ENCODE measurements at places on chromosomes 2 and 18.

DNA sequence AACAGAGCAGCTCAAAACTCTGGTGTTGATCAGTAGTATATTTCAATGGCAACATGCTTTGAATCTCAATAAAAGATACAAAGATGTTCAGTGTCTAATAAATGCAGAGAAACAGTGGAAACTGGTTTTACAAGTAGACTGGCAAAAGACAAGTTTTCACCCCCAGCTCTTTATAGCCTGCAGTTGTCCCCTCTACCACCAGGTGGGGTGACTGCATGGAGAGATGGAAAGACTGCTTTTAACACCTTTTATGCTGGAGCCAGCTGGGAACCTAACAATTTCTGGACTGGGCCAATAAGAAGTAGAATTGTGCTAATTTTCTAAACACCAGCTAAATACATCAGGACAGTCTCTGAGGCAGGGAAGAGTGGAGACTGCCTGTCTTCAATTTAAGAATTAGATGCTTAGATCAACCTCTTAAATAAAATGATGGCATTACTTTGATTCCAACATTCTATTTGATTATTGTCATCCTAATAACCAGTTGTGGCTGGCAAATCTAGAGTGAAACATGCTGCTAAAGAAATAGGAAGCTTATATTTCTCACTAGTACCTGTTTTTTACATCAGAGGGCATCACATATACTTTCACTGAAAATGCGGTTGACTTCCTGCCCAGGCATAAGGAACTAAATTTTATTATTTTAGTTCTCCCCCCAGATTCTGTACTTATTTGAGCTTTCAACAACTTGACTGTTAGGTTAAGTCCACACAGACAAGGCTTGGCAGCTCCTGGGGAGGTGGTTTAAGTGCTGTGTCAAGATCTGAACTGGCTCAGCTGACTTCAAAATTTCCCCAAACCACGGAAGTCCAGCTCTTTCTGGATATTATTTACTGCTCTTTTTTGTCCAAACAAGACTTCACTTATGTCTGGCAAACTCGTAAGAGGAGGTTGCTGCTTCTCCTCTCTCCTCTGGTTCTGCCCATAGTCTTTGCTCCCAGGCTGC, 140.5 kb downstream of the TPGS2 start:
- DNase-seq: peak; percentile 92

GRCh38 chr2:48569433-48569832, 39.5 kb downstream of the STON1 start:
- no peak for DNase-seq

DNA sequence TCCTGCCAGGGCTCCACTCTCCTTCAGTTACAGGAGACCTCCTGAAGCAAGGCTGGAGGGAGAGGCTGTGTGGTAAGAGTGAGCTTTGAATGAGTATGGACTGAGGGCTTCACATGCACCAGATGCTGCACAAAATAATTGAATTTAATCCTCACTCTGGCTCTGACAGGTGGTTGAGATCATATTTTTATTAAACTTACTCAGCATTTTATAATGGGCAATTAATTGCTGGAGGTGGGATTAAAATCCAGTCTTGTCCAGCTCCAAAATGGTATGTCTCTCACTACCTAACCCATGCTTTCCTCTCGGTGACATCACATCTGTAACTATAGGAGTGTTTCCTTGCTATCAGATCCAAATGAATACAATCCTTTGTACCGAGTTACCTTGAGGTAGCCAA, 66.2 kb upstream of the AQP4 start:
- no peak for DNase-seq

GRCh38 chr2:15890124-15890754, 50.1 kb upstream of the MYCN start:
- no peak for DNase-seq

GRCh38 chr2:22970284-22970975, 414.5 kb upstream of the KLHL29 start:
- DNase-seq: no peak

GRCh38 chr2:200056105-200056504, 100.7 kb downstream of the MAIP1 start:
- DNase-seq: no peak

DNA sequence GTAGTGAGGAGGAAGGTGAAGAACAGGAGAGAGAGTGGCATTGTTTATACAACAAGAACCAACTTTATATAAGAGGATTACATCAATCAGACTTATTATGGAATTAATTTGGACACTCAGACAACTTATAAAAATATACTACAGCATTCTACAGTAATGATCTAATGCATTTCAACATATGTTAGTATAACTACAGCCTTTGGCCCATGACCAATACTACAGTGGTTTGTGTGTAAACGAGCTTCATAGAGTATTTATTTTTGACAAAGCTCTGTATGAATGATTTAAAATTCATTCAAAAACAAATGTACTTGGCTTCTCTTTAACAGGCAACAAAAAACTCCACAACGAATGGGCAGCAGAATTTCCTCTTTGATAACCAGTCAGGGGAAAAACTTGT, 72.8 kb downstream of the ZNF521 start:
- DNase-seq: no peak

DNA sequence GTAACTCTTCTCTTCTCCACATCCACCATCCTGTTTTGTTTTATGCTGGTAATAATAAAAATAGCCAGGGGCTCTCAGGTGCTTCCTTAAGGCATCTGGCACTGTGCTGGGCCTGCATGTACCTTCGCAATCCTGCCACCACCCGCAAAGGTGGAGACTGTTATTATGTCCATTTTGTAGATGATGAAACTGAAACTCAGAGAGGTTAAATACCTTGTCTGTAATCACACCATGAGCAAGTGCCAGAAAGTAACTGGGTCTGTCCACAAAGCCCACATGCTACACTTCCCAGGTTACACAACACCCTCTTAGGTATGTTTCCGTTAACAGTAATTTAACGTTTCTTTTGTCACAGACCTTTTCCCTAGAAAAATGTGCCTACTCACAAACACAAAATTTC, 27.0 kb downstream of the NRP2 start:
- no peak for DNase-seq

DNA sequence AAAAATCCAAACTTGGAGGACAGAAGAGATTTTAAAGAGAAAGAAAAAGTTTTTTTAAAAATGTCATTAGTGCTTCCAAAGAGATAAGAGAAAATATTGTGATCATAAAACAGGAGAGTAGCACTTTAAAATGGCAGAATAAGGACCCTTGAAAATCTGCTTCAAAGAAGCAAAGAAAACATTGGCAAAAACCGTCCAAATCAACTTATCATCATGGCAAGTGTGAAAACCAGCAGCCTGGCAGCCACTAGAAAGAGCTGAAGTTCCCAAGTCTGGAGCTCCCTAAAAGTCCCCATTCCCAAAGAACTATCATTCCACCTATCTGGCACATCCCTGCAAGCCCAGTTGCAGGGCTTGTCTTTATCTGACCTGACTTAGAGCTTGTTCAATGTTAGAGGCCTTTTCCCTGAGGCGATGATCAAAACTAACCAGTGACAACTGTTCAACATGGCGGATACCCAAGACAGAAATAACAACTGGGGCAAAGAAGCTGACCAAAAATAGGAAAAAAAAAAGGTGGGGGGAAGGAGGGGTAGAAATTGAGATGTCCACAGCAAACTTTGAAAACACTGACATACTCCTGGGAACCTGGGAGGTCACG, 24.6 kb upstream of the RNU4ATAC start:
- DNase-seq: no peak

DNA sequence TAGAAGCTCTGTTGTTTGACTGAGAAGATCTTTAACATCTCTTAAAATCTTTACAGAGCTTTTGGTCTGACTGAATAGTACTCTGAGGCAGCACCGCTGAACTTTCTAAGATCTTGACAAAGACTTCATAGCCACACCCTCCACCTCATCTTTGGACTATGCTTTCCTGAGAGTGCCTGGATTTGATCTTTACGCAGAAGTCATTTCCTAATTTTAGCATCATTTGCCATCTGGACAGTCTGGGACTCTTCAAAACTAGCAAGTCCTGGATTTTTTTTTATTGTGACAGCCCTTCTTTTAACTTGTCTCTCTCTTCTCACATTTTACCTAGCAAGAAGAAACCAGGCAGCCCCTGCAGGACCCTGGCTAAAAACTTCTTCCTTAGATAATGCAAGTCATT, 188.8 kb downstream of the CTIF start:
- DNase-seq: no peak

DNA sequence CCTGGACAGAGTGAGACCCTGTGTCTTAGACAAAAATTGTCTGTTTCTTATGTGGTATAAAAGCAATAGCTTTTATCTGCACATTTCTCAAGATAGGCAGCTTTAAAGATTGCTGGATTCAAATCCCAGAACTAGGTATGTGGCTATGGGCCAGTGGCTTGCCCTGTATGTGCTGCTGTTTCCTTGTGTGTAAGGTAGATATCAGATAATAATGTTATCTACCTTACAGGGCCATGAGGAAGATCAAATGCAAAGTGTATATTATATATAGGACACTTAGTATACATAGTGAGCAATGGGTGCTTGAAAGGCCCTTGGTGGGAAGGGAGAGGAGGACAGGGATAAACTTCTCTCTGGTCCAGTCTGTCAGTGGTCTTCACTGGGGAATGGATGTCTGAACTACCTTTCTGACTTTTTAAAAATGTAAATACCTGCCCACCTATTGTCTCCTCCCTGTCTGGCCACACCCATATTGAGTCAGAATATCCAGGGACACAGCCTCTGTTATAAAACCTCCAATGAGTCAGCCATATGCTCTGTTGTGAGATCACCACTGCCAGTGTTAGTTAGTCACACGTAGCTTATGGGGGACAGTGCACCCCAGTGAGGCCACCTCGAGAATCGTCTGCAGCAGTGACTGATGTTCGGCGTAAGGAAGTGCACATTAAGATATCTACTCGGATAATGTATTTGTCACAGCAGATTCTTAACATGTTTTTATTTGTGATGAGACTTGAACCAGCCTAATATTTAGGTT, 383.4 kb downstream of the PTPRM start:
- DNase-seq: peak; percentile 80

- DNase-seq: no peak
Observed at GRCh38 chr18:31634331-31634713, 42.6 kb downstream of the TTR start.

- DNase-seq: peak; percentile 10
Observed at GRCh38 chr18:1464444-1465217, 560.0 kb downstream of the ADCYAP1 start.

- DNase-seq: peak; percentile 75
Observed at GRCh38 chr2:61460163-61460562, 10.7 kb downstream of the USP34 start.
